Esophagus muscularis mucosa (tissue), 4 donors: ENCODE measurements at places on chromosomes 6 and 20. TPM values are rescaled to one million over a fixed set of nuclear protein-coding genes. Genes with fewer than 3 reads are reported as not detected.

GNRH2 gene
- total RNA-seq: not detected

RNF5 gene
- 76.2 TPM for total RNA-seq

FKBP1C gene
- not detected for total RNA-seq

PNPLA1 gene
- total RNA-seq: not detected

HSPA1L gene
- total RNA-seq: 1.2 TPM

PGC gene
- 0.83 TPM for total RNA-seq

C6orf52 gene
- total RNA-seq: 1.2 TPM

CFAP206 gene
- total RNA-seq: 0.23 TPM

HTR1E gene
- total RNA-seq: not detected

PTPRK gene
- total RNA-seq: 42.8 TPM

C20orf96 gene
- 1.7 TPM for total RNA-seq

ADGB gene
- total RNA-seq: not detected

DUSP15 gene
- 0.83 TPM for total RNA-seq
